CD4-positive, alpha-beta T cell treated with Interleukin-6 at 100 ng/mL for 8 hours (primary cell): ENCODE measurements at places on chromosomes 5 and 9.

DNA sequence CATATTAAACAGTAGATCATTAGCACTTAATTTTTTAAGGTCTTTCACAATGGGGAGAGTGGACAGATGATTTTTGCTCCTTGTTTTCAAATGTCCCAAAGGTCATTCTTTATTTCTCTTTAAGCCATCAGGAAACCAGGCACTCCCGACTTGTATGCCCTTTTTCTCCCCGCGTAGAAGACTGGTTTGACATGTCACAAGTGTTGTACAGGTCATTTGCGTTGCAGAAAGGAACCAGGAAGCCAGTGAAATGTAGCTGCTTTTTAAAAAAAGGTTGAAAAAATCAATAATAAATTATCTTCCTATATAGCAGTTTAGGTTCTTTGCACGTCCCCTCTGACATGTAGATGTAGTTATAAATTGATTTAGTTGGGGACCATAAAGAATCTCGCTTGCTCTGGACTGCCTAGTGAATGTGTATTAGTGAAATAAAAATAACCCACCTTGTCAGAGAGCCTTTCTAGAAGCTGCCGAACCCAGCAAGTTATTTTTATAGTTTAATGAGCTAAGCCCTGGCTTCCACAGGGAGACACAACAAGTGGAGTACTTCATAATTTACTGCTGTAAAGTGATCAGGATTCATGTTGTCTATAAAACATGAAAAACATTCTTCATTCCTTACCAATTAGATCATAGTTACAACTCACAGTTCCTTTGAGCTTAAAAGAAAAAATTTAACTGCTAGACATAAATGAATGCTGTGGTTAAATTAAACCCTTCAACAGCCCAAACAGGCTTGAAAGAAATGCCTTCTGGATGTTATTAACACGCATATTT lies 404.6 kb downstream of the CSNK1G3 start:
- no peak for DNase-seq

GRCh38 chr5:114148253-114148652 lies 213.6 kb upstream of the KCNN2 start:
- no peak for DNase-seq

DNA sequence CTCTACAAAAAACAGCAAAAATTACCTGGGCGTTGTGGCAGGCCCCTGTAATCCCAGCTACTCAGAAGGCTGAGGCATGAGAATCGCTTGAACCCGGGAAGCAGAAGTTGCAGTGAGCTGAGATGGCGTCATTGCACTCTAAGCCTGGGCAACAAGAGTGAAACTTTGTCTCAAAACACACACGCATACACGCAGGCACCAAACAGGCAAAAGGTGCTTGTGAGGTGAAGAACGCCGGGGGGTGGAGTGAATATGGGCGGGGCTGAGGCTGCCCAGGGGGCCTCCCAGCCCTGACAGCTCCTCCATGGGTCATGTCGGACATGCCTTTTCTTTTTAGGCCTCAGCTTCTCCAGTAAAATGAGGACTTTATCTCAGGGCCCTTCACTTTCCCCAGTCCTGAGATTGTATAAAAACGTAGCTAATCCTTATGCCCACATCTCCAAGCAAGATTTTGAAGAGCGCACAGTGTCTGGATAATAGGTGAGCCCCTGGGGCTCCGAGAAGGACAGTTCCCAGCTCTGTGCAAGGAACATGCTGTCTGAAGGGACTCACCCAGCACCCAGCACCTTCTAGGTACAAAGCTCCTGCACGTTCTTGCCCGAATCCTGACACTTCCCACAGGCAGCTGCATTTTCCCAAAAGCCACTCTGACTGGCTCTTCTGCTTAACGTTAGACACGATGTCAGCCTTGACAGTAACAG lies 168.3 kb downstream of the COL23A1 start:
- no peak for DNase-seq

DNA sequence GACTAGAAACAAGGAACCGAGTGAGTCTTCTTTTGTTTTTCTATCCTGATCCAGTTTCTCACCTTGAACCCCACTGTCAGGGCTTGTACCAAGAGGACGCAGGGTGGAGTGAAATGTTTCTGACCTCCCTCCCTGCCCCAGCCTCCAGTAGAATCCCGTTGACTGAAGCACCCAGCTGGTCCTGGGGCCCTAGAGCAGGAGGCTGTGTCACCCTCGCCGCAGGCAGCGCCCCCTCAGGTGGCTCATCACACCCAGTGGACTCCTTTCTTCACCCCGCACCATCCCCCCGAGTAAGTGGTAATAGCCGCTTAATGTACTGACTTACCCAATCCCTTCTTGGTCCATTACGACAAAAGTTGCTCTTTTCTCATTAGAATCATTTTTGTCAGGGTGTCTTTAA lies 53.8 kb downstream of the MVB12B start:
- no peak for DNase-seq

- no peak for DNase-seq
These were observed 214.1 kb downstream of the RAB3C start for GRCh38 chr5:58797021-58797420.
